Stimulated activated CD8-positive, alpha-beta memory T cell treated with anti-CD3 and anti-CD28 coated beads, Interleukin-15, amount 100 ng/mL, for 24 hours (primary cell): ENCODE measurements at places on chromosomes 4 and X.

GRCh38 chrX:129773649-129774458, 5.9 kb upstream of the SASH3 start:
- no peak for DNase-seq

GRCh38 chr4:10565166-10565780, 108.0 kb upstream of the ZNF518B start:
- DNase-seq, result no peak

- DNase-seq, result no peak
These were observed 344.0 kb upstream of the NWD2 start for GRCh38 chr4:36900446-36900987.

DNA sequence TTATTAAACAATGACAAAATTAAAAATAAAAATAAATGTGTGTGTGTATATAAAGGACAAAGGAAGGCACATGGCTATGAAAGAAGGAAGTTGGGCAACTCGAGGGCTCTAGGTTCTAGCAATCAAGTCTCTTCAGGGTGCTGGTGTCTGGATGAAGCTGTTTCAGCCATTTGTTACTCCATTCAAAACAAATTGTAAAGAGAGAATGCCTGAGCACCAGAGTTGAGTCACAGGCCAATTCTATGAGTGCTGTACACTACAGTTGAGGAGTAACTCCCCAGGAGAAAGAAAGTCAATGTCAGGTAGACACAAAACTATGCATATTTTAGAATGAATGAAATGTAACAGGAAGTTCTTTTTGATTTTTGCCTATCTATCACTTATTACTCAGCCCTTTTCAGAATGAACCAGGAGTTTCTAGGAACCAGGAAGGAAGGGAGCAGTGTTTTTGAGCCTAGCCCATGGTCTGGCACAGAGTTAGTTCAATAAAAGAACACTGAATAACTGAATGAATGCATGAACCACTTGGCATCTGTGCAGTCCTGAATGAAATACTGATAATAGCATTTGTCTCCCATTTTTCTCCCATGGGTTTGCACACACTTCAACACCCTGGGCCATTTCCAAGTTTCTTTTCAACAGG, 151.7 kb upstream of the CPEB2 start:
- no peak for DNase-seq

GRCh38 chrX:23978491-23978890, 48.5 kb downstream of the KLHL15 start:
- no peak for DNase-seq

DNA sequence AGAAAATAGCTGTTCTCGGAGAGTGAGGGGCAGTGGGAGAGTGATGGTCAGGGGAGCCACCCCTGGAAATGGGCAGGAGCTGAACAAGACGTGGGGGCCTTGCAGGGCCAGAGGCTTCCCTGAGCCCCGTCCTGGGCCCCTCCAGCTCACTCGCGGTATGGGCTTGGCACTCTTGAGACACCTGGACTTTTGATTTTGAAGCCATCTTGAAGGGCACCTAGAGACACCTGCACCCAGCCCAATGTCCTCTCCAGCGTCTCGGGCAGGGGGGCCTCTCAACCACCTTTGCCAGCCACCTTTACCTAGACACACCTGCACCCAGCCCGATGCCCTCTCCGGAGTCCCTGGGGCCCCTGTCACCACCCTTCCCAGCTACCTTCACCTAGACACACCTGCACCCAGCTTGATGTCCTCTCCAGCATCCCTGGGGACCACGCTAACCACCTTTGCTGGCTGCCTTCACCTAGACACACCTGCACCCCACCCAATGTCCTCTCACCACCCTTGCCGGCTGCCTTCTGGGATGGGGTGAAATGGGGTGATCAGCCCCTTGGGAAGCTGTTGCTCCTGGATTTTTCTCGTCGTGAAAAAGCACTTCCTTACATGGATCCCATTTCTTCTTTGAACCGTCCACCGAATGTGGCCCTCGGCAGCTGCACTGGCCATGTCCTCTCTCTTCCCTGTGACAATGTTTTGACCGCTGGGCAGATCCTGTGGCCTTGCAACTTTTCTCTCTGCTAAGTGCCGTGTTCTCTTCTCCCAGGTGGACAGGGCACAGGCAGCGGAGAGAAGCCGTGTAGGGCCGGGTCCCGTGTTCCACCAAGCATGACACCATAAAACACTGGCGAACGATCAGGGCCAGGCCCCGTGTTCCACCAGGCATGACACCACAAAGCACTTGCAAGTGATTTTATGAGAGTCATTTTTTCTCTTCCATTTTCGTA, 47.5 kb downstream of the CPZ start:
- no peak for DNase-seq

- no peak for DNase-seq
These were observed 231.5 kb downstream of the UNC5C start for GRCh38 chr4:95317085-95317793.

DNA sequence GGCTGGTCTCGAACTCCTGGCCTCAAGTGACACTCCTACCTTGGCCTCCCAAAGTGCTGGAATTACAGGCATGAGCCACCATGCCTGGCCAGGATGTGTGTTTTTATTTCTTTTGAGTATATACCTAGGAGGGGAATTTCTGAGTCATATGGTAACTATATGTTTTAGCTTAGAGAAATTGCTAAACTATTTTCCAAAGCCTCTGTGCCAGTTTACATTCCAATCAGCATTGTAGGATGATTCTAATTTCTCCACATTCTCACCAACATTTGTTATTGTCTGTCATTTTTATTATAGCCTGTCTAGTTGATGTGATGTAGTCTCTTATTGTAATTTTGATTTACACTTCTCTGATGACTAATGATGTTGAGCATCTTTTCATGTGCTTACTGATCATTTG, 1576.0 kb downstream of the RPA4 start:
- no peak for DNase-seq

- DNase-seq, result peak; percentile 20
These were observed 2.3 kb downstream of the ZNF827 start for GRCh38 chr4:145936142-145936996.

- DNase-seq, result no peak
These were observed 95.4 kb upstream of the PLAC1 start for GRCh38 chrX:134753718-134754008.

GRCh38 chr4:6049985-6050384, 31.8 kb upstream of the C4orf50 start:
- no peak for DNase-seq

DNA sequence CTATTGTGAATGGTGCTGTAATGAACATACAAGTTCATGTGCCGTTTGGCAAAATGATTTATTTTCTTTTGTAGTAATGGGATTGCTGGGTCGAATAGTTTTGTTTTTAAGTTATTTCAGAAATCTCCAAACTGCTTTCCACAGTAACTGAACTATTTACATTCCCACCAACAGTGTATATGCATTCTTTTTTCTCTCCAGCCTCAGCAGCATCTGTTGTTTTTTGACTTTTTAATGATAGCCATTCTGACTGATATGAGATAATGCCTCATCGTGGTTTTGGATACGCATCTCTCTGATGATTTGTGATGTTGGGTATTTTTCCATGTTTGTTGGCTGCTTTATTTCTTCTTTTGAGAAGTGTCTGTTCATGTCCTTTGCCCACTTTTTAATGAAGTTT, 246.3 kb upstream of the ADGRL3 start:
- no peak for DNase-seq

DNA sequence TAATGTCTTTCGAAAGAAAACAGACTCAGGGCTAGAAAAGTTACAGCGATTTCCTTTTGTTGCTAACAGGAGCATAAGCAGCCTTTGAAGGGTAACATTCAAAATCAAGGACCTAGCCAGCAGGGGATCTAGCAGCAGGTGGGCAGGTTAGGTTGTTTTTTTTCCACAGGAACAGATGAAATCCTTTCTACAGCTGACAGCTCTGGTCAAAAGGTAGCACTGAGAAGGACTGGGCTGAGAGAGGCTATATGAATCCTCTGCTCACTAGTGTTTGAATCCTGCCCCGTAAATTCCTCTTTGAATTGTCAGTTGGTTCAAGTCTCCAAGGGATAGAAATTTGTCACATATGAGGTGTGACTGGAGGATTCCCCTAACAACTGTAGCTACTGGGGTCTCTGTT, 188.2 kb downstream of the SH2D1A start:
- DNase-seq, result no peak

DNA sequence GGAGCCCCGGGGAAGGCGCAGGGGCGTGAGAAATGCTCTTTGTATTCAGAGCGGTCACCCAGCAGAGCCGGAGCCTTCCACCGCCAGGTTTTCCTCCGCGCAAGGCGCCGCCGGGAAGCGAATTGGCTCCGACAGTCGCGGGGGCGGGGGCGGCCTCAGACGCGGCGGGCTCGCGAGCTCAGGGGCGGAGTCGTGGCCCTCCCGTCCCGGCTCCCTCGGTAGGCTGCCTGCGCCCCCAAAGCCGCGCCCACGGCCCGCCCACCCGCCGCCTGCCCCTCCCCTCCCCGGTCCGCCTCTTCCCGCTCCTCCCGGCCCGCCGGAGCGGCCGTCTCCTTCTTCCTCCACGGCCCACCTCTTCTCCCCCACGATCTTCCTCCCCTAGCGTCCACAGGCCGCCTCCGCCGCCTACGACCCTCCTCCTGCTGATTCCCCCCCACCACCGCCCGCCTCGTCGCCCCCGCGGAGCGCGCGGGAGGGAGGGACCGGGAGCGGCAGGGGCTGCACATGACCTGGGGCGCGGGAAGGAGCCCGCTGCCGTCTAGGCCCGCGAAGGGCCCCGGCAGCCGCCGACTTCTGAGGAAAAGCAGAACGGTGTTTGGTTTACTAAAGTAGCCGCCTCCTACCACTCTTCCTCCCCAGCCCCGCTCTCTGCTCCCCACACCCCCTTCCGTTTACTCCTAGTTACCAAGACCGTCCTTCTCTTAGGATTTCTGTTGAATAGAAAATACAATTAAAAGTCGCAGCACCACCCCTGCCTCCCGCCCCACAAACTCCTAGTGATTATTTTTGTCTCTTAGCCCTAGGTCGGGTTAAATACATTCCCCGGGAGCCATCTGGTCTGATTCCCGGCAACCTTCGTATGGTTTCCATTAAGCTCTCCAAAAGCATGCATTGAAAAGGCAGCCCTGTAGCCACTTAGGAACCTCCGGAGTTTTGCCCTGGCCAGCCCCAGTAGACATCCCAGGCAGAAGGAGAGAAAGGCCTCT, 53.2 kb downstream of the C4orf51 start:
- DNase-seq, result peak; percentile 69

DNA sequence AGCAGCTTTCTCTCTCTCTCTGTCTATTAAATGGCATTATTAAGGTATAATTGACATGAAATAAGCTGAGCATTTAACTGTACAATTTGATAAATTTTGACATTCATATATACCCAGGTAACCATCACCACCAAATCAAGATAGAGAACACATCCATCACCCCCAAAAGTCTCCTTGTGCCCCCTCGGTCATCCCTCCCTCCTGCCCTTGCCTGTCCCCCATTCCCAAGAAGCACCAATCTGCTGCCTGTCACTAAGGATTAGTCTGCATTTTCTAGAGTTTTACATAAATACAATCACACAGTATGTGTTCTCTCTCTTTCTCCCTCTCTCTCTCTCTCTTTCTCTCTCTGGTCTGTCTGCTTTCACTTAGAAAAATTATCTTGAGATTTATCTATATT, 25.0 kb upstream of the TMEM154 start:
- DNase-seq, result no peak

DNA sequence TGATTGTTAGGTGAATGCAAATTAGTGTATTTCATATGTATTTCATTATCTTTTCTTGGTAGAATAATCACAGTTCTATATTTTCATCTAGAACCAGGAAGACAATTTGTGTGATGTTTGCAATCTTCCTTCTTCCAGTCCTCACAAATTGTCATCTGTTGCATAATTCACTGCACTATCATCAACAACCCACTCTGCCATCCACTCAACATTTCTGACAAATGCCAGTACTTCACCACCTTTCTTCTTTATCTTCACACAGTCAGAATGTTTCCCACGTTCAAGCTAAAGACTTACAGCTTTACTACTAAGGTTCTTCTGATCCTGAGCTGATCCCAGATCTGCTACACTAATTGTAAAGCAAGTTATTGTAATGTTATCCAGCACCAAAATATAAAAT, 107.8 kb downstream of the IQCM start:
- DNase-seq, result no peak

DNA sequence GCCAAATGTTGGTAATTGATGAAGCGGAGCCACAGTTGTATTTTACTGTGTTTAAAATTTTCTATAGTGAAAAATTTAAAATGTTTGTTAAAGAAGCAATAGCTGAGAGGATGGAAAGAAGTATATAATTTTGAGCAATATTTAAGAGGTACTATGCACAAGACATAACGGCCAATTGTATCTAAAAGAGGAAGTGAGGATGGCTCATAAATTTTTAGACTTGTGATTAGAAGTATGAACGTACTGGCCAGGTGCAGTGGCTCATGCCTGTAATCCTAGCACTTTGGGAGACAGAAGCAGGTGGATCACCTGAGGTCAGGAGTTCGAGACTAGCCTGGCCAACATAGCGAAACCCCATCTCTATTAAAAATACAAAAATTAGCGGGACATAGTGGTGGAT, 12.7 kb upstream of the HHIP start:
- no peak for DNase-seq

GRCh38 chr4:171636606-171637005, 176.6 kb upstream of the GALNTL6 start:
- DNase-seq, result no peak

GRCh38 chrX:675279-675954, 44.8 kb downstream of the SHOX start:
- no peak for DNase-seq

GRCh38 chrX:137428221-137428661, 137.7 kb upstream of the ZIC3 start:
- DNase-seq, result no peak

GRCh38 chr4:138573246-138573645, 331.1 kb upstream of the SLC7A11 start:
- DNase-seq, result no peak

DNA sequence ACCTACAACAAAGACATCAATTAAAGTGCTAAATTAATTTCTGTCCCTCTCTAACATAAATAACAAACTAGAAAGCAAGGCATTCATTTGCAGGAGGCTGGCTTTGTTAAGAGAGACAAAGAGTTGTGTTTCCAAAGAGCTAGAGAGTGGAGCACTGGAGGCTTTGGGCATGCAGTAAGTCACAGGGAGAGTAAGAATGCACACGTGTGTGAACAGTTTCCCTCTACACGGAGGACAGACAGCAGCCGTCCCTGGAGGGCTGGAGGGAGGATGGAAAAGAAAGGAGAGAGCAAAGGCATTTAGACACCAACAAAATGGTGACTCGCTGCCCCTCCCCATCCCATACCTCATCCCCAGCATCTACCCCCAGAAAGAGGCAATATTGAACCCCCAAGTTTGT, 20.4 kb upstream of the DCHS2 start:
- no peak for DNase-seq

DNA sequence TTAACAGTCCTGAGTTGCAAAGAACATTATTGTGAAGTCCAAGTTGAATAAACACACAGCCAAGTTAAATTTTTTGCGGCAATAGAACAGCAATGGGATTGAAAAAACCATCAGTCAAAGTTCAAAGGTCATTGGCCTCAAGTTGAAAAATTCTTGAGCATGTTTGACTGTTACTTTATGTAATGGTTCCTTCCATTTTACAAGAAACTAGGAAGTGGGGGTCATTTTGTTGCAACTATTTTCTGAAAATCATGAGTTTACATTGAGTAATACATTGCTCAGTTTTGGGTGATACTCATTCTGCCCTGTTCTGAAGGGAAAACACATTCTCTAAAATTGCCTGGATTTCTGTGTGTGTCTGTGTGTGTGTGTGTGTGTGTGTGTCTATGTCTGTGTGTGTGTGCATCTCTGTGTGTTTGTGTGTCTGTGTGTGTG, 5.2 kb upstream of the IRF2 start:
- DNase-seq, result no peak

GRCh38 chr4:135777361-135777760, 1575.8 kb upstream of the PABPC4L start:
- no peak for DNase-seq

- DNase-seq, result no peak
These were observed 546 bp downstream of the ZRSR2 start for GRCh38 chrX:15790769-15791290.

- DNase-seq, result no peak
These were observed 340.4 kb downstream of the NKX6-1 start for GRCh38 chr4:84158670-84159069.
